Stromal cell of bone marrow (primary cell): ENCODE measurements at places on chromosomes 6 and 20.

- DNase-seq = no peak
Observed at GRCh38 chr6:157741948-157742556, 81.0 kb upstream of the SNX9 start.

DNA sequence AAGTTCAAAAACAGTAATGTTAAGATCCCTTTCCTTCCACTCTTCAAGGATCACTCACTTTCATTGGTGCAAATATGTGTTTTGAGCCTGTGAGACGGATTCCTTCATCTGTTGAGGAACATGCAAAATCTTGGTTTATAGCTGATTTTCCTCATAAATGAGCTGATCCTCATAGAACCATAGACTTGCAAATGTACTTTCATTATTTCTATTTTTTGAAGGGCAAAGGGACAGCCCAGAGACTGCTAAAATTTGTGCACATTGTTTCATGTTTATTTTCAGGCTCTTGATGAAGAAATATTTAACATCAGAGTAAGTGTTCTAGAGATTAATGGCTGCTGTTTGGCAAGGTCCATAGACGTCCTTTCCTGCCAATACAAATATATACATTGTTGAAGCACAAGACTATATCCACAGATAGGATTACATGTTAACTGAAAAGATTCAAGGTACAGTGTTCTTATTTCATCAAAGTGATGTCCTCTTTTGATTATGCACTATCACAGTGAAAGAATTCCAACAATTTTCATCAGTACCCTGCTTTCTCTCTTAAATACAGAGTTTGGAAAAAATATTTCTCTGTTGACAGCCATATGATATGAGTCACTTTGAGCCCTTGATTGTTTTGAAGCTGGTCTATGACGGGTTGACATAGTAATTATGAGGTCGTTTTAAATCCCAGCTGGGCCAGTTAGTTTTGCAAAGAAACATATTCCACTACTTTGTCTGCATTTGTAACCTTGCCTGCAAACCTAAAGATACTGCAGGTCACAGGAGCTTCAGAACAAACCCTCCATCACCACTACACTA lies 95.7 kb downstream of the FILIP1 start:
- no peak for DNase-seq

- no peak for DNase-seq
Observed at GRCh38 chr6:42007286-42008137, 42.8 kb upstream of the TAF8 start.

DNA sequence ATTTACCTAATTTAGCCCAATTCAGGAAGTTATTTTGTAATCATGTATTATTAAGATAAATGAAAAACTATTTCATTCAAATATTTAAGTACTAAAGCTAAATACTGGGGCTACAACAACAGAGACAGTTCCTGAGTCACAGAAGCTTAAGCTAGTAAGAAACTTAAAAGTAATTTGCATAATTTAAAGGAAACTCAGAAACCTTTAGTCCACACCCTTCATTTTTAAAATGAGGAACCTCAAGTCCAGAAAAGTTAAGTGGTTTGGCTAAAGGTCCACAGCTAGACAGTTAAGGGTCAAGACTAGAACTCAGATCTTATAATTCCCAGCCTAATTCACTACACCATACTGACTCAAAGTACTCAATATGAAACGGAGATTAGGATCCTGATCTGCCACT lies 7.2 kb downstream of the LMBRD1 start:
- DNase-seq = no peak

- peak; percentile 88 for DNase-seq
Observed at GRCh38 chr6:36633915-36634314, 39.8 kb downstream of the SRSF3 start.

DNA sequence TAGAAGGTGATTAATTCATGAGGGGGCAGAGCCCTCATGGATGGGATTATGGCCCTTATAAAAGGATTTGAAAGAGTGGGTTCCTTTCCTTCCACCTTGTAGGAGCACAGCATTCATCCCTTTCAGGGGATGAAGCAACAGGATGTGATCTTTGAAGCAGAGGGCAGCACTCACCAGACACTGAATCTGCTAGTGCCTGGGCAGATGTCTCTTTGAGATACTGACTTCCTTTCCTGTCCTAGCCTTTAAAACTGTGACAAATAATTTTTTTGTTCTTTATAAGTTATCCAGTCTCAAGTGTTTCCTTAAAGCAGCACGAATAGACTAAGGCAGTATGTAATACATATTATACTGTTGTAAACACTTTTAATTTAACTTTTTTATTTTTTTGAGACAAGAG lies 538.6 kb upstream of the RNF217 start:
- no peak for DNase-seq

DNA sequence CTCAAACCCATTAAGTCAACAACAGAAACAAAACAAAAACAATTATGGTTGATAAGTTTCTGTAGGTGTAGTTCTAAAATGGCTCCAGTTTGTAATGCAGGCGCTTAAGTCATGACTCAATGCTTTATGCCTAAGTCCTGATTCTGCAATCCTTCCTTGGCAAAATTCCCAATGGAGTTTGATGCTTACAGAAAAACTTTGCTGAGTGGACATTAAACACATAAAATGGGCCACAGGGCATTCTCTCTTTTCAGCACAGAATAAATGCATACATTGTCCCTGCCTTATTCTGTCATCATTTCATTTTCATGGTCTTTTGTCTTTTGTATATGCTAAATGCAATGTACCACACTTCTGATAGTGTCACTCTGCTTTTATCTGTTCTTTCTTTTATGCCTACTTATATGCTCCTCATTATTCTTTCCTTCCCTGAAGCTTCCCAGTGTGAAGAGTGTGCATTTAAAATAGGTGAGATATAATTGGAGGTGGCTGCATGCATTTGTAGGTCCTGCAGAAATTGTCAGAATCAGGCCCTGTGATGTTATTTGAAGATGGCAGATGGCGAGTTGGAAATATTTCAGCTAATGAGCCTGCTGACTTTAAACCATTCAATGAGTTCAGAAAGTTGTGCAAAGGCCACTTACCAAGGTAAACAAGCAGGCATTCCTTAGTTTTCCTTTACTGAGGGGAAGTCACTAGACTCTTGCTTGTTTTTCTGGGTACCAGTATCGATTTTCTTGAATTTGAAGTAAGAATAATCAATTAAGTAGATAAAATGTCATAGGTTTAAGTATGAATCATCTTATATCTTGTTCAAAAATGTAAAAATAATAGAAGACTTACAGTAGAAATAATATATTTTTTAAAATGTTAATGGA lies 313.1 kb downstream of the TRDN start:
- no peak for DNase-seq

DNA sequence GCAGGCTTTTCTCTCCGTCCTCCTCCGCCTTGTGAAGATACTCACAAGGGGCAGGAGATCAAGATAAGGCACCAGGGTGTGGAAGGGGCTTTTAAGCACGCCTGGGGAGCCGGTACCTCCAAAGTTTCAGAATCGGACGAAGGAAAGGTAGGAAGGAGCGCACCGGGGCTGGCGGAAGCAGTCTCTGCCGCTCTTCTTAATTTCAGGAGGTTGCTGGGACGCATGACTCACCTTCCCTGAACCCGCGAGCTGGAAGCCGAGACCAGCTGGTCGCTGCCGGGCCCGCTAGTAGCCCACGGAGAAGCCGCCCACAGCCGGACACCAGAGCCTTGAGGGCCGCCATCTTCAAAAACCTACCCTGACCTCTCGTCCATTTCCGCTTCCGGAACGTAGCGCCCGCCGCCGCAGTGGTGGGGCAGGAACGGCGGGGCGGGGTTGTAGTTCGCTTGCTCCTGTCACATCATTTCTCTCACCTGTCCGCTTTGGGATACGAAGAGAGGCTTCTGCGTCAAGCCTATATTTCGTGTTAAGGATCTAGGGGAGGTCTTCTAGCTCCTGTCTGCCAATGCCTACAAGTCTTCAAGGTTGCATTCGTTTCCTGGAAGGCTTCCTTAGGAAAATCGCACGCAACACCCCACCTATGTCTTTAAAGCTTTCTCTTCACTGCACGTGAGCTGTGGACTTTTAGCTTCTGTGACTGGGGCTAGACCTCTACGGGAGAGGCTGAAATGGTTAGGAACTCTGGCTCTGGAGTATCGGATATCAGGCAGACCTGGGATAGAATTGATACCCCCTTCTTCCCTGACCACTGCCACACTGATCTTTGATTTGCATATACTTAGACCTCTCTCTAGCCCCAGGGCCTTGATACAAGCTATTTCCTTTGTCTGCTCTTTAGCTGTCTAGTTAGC lies at the start of gene MRPS18A:
Gene MRPS18A, minus strand, starts transcription at position 355 of the 911 bp plus-strand sequence. Its CDS starts 12 bp downstream, at position 343.
- DNase-seq = peak; percentile 59

GRCh38 chr20:45416917-45417316 lies 976 bp downstream of the PIGT start:
- DNase-seq = no peak

DNA sequence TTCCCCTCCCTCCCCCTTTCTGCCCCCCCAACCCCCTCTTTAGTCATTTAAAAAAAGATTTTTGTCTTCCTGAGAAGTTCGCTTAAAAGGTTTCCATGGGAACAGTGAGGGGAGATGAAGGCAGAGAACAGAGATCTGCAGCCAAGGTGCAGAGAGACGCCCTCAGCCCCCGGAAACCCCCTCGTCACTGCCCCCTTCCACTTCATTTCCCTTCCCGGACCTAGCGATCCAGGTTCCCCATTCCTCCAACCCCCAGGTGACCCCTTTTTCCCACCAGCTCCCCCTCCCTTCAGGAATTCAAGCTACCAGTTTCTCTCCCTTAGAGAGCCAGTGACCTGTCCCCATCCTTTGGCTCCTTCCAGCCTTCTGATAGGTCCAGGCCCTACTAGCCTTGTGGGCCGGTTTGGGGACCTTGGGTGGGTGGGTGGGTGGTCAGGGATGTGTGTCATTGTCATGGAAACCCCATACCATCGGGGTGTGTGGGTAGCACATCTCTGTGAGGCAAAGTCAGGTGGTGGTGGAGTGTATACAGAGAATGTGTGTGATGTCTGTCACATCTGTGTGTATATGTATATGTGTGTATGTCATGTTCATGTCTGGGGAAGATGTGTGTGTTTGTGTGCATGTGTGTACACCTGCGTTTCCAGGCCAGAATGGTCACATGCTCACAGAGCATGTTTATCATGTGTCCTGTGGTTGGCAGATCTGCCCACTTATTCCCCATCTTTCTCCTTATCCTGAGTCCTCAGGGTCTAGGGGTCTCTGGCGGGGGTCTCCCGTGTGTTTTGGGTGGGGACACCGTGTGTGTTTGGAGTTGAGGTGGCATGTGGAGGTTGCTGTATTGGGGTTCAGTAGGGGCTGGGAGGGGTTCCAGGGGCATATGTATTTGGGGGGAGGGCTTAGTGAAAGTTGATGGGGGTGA lies 7.0 kb downstream of the SYNGAP1 start:
- DNase-seq = no peak

GRCh38 chr6:39997101-39997635 lies 62.9 kb upstream of the MOCS1 start:
- DNase-seq = no peak

GRCh38 chr6:142592876-142593275 lies 291.1 kb downstream of the ADGRG6 start:
- no peak for DNase-seq

DNA sequence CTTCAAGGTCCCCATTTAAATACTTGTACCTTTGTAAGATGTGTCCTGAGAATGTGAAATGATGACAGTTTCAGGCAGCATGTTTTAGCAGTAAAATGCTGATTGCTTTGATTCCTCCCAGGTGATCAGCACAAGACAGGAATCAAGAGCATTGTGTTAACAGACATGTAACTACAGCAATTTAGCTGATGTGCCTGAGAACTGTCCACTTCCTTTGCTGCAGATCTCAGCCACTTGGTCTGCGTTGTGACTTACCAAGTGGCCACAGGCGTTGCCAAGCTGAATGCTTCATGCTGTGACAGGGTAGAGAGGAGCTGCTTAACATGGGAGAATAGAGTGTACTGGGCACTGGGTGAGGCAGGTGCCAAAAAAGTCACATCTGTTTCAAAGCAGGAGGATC lies 767.0 kb upstream of the POU3F2 start:
- no peak for DNase-seq

DNA sequence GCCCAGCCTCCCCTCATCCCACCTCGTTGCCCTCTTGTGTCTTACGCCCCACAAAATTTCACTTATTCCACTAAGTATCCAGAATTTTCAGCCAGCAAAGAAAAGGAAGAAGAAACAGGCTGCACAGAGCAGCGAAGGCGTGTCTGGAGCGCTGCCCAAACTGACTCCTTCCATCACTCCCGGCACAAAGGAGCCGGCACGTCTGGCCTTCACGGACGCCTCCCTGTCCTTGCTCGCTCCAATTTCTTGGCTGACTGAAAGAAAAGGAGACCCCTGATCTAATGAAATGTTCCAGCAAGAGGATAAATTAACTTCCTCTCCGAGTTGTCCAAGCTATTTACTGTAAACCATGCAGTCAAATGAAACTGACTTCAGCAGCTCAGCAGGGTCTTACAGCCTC lies 152.3 kb upstream of the CDH4 start:
- no peak for DNase-seq

- DNase-seq = no peak
Observed at GRCh38 chr6:7086488-7086887, 21.3 kb upstream of the RREB1 start.

DNA sequence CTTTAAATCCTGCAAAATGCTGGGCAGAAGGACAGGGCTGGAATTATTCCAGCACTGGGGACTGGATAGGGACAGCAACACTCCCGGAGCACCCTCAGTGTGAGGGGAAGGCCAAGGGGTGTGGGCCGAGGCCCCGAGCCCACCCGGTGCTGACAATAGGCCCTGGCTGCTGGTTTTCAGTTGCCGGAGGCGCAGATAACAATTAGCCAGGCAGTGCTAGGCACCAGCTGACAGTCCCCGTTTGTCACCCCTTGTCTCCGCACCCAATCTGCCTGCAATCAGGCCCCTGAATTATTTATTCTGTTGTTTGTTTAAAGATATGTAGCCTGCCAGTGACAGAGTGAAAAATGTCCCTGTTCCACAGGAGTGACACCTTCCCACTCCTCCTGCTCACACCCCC lies 120.0 kb downstream of the GRM4 start:
- DNase-seq = no peak

- DNase-seq = no peak
Observed at GRCh38 chr6:34585108-34585507, 29.0 kb upstream of the SPDEF start.

GRCh38 chr20:47529840-47530239 lies 28.2 kb downstream of the NCOA3 start:
- DNase-seq = peak; percentile 28

DNA sequence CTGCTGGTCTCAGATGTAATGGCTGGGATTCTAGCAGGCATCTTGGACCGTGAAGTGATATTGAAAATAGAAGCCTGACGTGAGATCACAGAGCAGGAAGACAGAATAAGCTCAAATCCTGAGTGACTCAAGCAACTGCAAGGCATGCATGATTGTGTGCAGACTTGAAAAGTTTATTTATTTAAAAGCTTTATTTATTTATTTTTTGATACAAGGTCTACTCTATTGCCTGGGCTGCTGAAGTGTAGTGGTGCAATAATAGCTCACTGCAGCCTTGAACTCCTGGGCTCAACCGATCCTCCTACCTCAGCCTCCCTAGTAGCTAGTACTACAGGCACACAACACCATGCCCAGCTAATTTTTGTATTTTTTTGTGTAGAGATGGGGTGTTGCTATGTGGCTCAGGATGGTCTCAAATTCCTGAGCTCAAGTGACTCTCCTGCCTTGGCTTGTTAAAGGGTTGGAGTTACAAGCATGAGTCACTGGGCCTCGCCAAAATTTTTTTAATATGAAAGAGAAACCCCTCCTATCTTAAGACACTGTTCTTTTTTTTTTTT lies 40.1 kb upstream of the RNF144B start:
- DNase-seq = no peak
